ENCODE measurements at places on chromosomes 16 and 17.
A peak's percentile ranks its signal among the peaks of the same experiment; 100 is the strongest.

- DNase-seq = no peak
These were observed 857 bp downstream of the GOT2 start for GRCh38 chr16:58733248-58733670.

GRCh38 chr17:43691317-43691693, 29.6 kb upstream of the MEOX1 start:
- DNase-seq = no peak

DNA sequence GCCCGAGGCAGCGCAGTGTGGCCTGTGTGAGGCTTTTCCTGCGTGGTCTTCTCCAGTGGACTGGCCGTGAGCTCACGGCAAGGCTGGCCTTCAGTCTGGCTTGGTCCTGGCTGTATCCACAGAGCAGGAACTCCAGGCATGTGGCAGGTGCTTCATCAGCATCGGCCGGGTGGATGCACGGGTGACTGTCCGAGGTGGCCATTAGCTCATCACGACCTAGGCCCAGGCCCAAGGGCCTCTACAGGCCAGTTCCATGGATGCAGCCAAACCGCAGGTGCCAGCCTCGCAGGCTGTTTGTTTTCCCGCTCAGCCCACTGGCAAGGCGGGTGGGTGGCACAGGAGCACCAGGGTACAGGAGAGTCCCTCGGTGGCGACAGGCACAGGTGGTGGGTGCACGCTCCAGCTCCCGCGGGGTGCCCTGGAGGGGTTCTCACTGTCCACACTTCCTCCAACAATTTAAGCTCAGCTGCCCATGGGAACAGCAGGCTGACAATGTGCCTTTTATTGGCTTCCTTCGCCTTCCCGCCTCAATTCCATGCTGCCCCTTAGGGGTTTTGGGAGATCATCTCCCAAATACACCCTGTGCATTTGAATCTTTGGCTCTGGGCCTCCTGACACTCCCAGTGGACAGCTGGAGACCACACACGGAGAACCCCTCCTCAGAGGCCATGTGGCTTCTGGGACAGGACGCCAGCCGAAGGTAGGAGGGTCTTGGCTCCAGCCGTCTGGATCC, 33.0 kb downstream of the ENGASE start:
- DNase-seq = no peak

GRCh38 chr17:32458371-32458770, 14.1 kb downstream of the PSMD11 start:
- no peak for DNase-seq

GRCh38 chr16:83849421-83849820, 41.6 kb downstream of the HSBP1 start:
- no peak for DNase-seq

DNA sequence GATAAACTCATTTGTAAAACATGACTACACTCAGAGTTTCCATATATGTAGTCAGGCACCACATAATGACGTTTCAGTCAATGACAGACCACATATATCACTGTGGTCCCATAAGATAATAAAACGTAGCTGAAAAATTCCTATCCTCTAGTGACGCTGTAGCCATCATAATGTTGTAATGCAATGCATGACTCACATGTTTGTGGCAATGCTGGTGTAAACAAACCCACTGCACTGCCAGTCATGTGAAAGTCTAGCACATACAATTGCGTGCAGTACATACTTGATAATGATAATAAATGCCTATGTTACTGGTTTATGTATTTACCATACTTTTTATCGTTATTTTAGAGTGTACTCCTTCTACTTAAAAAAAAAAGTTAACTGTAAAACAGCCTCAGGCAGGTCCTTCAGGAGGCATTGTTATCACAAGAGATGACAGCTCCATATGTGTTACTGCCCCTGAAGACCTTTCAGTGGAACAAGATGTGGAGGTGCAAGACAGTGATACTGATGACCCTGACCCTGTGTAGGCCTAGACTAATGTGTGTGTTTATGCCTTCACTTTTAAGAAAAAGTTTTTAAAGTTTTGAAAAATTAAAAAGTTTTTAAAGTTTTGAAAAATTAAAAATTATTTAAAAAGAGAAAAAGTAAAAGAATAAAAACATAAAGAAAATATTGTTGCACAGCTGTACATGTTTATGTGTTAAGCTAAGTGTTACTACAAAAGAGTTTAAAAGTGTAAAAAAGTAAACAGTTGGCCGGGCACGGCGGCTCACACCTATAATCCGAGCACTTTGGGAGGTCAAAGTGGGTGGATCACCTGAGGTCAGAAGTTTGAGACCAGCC, 9.0 kb downstream of the STAT5B start:
- peak; percentile 66 for DNase-seq

DNA sequence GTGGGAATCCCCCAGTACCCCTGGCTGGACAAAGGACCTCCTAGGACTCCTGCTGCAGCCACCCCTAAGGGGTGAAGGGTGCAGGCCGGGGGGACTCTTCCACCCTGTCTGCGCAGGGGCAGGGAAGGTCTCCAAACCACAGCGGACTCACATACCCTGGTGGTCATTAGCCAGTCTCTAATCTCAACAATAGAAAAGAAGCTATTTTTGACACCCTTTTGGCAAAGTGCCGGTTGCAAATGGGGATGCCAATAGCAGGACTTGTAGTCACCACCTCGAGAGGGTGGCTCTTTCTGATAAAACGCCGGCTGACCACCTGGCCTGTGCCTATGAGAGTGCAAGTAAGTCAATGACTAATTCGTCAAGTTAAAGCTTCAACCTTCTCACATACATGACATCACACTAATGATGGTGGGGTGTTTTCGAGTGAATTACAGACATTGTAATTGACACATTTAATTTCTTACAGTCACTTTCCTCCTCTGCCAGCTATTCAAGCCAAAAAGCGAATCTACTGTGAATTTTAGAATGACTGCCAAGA, 23.1 kb upstream of the DNAH17 start:
- no peak for DNase-seq

- no peak for DNase-seq
These were observed 13.8 kb downstream of the MLYCD start for GRCh38 chr16:83912519-83913244.

GRCh38 chr17:83090444-83091256, 11.2 kb downstream of the METRNL start:
- no peak for DNase-seq

DNA sequence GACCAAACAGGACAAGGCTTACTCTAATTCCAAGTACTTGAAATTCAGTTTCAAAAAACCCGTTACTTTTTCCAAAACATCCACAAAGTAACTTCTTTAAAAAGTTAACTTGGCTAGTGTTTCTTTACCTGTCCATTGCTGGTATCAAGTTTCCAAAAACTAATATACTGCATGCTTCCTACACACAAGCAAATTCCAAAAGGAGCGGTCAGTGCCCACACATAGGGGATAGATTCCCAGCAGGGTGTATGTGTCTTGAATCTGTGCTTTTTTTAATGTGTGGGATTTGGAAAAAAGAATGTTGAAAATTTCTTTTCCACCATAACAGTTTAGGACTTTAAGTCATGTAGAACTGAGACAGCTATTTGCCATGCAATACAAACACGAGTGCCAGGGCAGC, 367.8 kb upstream of the SOX9 start:
- no peak for DNase-seq

DNA sequence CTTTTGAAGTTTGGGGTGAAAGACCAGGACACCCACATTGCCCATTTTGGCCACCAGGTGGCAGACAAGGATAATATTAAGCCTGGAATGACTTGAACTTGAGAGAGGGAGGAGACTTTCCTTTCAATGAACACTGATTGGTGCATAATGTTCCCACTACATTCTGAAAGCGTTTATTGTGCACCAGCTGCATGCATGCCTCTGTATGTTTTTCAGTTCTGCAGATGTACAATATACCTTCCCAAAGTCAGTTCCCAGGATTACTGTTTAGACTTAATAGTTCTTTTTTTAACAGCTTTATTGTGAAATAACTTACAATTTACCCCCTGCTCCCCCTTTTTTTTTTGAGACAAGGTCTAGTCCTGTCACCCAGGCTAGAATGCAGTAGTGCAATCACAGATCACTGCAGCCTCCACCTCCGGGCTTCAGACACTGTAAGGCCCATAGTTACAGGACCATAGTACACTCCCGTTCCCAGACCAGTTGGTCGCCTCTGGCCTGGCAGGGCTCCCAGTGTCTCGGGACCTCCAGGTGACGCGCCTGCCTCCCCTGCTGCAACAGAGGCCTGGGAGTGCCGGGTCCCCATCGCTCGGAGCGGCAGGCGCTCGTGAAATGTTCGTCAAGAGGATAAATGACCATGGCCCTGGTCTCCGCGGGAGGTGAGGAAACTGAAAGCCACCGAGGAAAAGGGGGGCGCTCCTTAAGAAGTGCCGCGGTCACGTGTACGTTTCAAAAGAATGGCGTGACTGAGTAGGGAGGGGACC, 12.2 kb downstream of the CES2 start:
- peak; percentile 71 for DNase-seq

DNA sequence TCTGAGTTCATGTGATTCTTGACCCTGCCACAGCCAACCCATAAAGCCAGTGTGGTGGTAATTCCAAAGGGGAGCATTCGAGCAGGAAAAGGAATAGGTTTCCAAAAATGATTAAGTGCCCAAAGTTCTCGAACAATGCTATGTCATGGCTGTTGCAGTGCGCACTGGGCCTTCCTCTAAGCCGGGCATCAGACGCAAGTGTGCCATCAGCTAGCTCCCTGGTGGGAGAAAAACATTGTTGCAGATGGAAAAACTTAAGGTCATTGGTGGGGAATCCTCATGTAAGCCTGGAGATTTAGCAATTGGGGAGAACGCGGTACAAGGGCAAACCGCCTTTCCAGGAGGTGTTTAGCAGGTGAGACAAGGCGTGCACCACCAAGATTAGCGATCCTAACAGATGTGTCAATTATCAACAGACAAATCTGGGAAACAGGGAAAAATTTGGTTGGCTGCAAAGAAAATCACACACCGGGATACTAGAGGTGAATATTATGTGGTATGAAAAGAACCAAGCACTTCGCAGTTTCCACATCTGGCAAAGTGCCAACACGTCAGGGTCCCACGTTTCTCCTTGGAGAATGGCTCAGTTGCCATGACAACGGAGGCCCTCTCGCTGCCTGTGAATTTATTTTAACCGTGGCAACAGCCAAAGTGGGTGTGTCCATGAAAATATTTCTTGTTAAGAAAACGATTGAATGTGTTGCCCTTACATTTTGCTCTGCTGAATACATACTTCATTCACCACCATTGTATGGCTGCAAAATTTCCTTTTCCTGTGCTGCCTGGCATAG, 118.5 kb upstream of the CACNG5 start:
- DNase-seq = no peak

DNA sequence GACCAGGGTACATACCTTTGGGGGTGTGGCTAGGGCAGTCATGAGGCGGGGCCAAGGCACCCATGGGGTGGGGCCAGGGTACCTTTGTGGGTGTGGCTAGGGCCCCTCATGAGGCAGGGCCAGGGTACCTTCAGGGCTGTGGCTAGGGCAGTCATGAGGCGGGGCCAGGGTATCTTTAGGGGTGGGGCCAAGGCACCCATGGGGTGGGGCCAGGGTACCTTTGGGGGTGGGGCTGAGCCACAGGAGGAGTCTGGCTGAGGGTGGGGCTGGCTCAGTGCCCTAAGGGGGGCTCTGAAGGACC, 3.5 kb downstream of the GNG13 start:
- DNase-seq = no peak

DNA sequence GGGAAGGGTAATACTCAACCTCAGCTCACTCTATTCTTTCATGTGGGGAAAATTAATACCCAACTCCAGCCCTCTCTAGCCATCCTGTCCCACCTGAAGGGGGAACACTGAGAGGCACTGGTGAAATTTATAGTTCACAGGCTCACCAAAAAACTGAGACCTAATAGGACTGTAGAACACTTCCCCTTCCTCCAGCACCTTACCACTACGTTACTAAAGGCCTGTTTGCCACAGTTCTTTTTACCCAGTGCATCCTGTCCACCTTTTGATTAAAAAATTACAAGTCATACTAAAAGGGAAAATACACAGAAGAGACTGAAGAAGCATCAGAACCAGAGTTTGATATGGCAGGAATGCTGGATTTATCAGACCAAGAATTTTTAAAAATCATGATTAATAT, 26.0 kb downstream of the DHRS7B start:
- no peak for DNase-seq

- DNase-seq = no peak
These were observed 32.0 kb upstream of the TOX3 start for GRCh38 chr16:52578829-52579498.

DNA sequence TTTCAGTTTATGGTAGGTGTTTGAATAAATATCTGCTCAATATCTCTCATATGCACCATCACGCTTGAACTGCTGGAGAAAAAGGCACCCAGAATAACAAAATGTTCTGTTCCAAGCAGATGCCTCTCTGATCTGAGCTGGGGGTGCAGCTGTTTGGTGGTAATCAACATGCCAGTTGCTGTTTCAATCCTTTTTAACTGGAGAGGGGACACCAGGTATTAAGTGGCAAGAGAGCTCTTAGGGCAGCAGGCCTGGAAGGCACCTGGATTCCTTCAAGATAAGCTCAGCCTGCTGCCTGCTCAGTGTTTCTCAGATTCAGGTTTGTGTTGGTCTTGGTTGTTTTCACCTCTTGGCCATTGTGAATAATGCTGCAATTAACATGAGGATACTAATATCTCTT, 27.2 kb upstream of the VAT1L start:
- no peak for DNase-seq

GRCh38 chr16:81841722-81842121, 62.6 kb downstream of the PLCG2 start:
- no peak for DNase-seq

DNA sequence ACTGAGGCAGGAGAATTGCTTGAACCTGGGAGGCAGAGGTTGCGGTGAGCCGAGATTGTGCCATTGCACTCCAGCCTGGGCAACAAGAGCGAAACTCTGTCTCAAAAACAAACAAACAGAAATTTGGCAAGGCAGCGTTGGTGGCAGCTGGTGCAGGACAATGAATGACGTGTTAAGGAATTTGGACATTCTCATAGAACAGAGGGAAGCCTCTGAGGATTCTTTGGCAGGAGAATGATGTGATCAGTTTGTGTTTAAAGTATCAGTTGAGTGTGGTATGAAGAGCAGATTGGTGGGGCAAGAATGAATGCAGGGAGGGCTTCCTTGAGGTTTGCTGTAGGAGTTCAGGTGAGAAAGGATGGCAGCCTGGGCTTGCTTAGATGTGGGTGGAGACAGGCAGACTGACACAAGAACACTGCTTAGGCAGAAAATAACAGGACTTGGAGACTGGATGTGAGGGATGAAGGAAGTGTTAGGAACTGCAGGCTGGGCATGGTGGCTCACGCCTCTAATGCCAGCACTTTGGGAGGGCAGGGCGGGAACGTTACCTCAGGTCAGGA, 4.8 kb downstream of the CYB5D2 start:
- DNase-seq = no peak

DNA sequence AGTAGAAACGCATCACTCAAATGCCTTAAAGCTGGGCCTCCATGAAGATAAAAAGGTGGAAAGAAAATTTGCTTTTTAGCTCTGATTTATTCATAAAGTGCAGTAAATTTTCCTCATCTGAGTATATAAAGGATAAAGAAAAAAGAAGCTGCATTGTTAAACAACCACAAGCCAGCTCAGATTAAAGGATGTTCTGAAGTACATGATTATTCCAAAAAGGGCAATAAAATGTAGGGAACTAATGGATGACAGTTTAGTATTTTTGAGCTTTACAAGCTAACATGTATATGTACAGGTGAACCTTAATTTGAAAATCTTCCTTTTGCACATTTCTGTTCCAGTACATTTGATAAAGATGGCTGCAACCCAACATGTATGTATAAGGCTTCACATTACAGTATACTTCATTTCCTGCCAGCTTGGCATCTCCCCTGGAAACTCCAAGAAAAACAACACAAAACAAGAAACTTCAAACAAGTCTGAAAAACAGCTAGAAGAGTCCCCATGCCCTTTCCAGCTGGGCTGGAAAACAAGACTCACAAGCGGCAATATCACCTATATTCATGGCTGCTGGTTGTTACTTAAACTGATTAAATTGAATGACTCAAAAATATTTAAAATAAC, 225.7 kb downstream of the CEP112 start:
- no peak for DNase-seq
